Thymus (tissue), 14 donors: ENCODE measurements at places on chromosomes 6 and 20. TPM values are rescaled to one million over a fixed set of nuclear protein-coding genes. Genes with fewer than 3 reads are reported as not detected.

The TREM1 gene
- 1.9 TPM for polyA plus RNA-seq

DNA sequence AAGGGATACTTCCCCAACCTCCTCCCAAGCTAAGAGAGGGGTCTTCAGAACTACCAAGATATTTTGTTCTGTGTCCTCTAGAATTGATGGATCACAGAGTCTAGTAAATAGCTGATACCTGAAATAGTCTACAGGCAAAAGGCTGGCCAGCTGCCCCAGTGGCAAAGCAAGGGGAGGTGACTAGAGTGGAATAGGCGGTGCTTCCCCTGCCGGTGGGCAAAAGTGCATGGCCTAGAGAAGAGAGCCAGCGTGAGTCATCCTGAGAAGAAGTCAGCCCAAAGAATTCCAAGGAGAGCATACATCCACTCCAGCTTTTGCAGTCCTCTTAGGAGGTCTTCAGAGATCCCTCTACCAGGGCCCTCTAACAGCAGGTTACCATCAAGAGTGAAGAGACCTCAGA, 14.7 kb downstream of the DPPA5 start:
- no peak for DNase-seq
- H3K4me3 ChIP-seq, result no peak overlapping the region
- no peaks in the 10 kb centered on the region for H3K27me3 ChIP-seq
- no peaks in the 10 kb centered on the region for H3K36me3 ChIP-seq
- no peaks in the 10 kb centered on the region for H3K4me1 ChIP-seq

GRCh38 chr6:37565267-37566110, 65.8 kb upstream of the CCDC167 start:
- H3K27me3 ChIP-seq, result peaks cover 2% of the 10 kb centered on the region
- peak; percentile 69 for DNase-seq
- peak overlapping the region; percentile 64 for H3K27ac ChIP-seq

GRCh38 chr6:150770637-150771036, 94.9 kb upstream of the MTHFD1L start:
- no peak overlapping the region for H3K4me3 ChIP-seq
- no peak overlapping the region for H3K27ac ChIP-seq
- peaks cover 19% of the 10 kb centered on the region for H3K36me3 ChIP-seq
- no peaks in the 10 kb centered on the region for H3K27me3 ChIP-seq

The GDAP1L1 gene
- 0.09 TPM for polyA plus RNA-seq

DNA sequence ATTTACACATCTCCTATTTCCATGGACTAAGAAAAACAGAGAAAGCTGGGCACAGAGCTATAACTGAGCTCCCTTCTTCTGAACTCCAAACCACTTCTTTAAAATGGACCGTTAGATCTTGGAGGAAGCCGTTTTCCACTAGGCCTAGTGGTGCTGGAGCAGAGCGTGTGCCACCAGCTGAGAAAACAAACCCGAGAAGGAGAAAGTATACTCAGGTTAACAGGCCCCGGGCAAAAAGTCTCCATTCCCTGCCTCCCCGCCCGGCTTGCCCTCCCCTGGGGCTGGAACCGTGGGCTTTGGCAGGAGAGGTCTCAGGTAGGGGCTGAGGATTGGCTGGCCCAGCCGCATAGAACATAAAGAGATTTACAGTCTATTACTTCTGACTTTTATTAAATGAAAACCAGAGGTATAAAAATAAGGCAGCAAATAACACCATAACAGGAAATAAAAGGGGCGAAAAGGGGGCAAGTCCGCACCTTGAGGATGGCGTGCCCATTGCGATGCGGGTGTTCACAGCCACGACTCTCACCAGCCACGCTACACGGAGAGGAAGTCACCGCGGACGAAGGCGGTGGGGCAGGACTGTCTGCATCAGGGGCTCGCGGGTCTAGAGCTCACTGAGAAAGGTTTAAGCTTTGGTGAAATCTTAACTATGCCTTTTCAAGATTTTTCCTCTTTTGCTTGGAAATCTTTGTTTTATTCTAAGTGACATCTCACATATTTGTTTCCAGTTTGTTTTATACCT, 191.2 kb upstream of the GMDS start:
- DNase-seq, result no peak
- H3K27ac ChIP-seq, result no peak overlapping the region

GRCh38 chr6:154583546-154584188, 73.2 kb upstream of the CNKSR3 start:
- H3K4me3 ChIP-seq, result no peak overlapping the region
- H3K27me3 ChIP-seq, result no peaks in the 10 kb centered on the region
- no peak overlapping the region for H3K27ac ChIP-seq
- DNase-seq, result no peak

DNA sequence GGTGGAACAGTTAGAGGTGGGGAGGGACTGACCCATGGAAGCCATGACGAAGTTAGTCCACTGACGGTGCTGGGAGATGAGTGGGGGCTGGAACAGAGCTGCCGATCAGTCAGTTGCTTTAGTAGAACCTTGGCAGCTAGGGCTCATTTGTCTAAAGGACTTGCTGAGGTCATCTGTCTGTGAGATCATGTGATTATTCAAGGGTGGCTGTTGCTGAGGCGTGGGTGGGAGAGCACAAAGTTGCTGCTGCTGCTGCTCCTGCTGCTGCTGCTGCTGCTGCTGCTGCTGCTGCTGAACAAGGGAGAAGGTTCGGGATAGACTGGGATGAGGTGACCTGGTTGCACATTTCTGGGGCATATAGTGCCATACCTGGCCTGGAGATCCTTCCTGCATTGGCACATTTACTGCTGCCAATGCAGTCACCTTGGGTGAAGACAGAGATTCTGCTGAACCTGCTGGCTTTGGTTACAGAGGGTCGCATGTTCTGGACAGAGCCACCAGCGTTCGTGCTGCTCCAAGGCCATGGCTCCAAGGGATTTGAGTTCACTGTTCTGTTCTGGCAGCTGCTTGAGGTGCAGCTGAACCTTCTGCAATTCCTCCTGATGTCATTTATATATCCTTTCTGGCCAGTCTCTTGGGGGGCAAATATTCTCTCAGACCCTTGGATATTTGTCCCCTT, 840.5 kb downstream of the HACE1 start:
- no peaks in the 10 kb centered on the region for H3K36me3 ChIP-seq
- no peak for DNase-seq
- H3K27me3 ChIP-seq, result no peaks in the 10 kb centered on the region
- no peak overlapping the region for H3K4me3 ChIP-seq
- no peaks in the 10 kb centered on the region for H3K4me1 ChIP-seq

- H3K27me3 ChIP-seq, result no peaks in the 10 kb centered on the region
- no peak for DNase-seq
- no peak overlapping the region for H3K27ac ChIP-seq
Observed at GRCh38 chr20:5065879-5066383, 53.8 kb downstream of the PCNA start.

- H3K36me3 ChIP-seq, result no peaks in the 10 kb centered on the region
- DNase-seq, result no peak
- no peaks in the 10 kb centered on the region for H3K4me1 ChIP-seq
- H3K4me3 ChIP-seq, result no peak overlapping the region
- H3K27me3 ChIP-seq, result no peaks in the 10 kb centered on the region
Observed at GRCh38 chr6:122422614-122423267, 23.3 kb downstream of the HSF2 start.

- no peaks in the 10 kb centered on the region for H3K36me3 ChIP-seq
- H3K27ac ChIP-seq, result no peak overlapping the region
- no peak overlapping the region for H3K4me3 ChIP-seq
Observed at GRCh38 chr6:160974304-160974771, 17.2 kb upstream of the MAP3K4 start.

The PROKR2 gene
- not detected for polyA plus RNA-seq

GRCh38 chr6:106422534-106422933, 62.0 kb downstream of the CRYBG1 start:
- no peak overlapping the region for H3K4me3 ChIP-seq
- H3K27ac ChIP-seq, result no peak overlapping the region

GRCh38 chr6:82645536-82646230, 282.1 kb downstream of the TPBG start:
- no peaks in the 10 kb centered on the region for H3K27me3 ChIP-seq
- no peak overlapping the region for H3K4me3 ChIP-seq
- no peaks in the 10 kb centered on the region for H3K4me1 ChIP-seq
- no peak for DNase-seq
- H3K36me3 ChIP-seq, result no peaks in the 10 kb centered on the region

DNA sequence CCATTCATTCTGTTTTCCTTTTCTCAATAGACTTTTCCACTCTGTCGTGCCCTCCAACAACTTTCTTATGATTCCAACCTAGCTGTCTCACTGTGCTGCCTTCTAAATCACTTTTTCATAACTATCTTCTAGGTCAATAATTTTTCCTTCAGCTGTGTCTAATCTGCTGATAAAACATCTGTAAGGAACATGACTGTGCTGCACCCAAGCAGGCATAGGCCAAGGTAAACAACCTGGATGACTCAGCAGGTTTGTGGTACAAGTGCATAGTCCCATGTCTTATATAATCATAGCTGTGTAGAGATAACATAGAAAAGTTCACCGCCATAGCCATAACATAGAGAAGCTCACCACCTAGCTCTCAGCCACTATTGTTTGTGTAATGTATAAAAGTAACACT, 332.3 kb downstream of the PLCB1 start:
- no peak overlapping the region for H3K27ac ChIP-seq
- no peak overlapping the region for H3K4me3 ChIP-seq
- H3K4me1 ChIP-seq, result no peaks in the 10 kb centered on the region
- DNase-seq, result no peak
- H3K27me3 ChIP-seq, result no peaks in the 10 kb centered on the region

The KCNK5 gene
- 2.6 TPM for polyA plus RNA-seq

- H3K27ac ChIP-seq, result no peak overlapping the region
- H3K36me3 ChIP-seq, result no peaks in the 10 kb centered on the region
- DNase-seq, result no peak
- no peak overlapping the region for H3K4me3 ChIP-seq
- no peaks in the 10 kb centered on the region for H3K4me1 ChIP-seq
Observed at GRCh38 chr6:139853302-139853992, 479.0 kb upstream of the CITED2 start.

GRCh38 chr6:109454496-109455436, 806 bp downstream of the MICAL1 start:
- H3K4me1 ChIP-seq, result peaks cover 21% of the 10 kb centered on the region
- peak overlapping the region; percentile 88 for H3K27ac ChIP-seq
- peaks cover 16% of the 10 kb centered on the region for H3K36me3 ChIP-seq
- H3K4me3 ChIP-seq, result peak overlapping the region; percentile 91

- DNase-seq, result no peak
- H3K27me3 ChIP-seq, result no peaks in the 10 kb centered on the region
- no peak overlapping the region for H3K4me3 ChIP-seq
- H3K36me3 ChIP-seq, result peaks cover 3% of the 10 kb centered on the region
- peaks cover 90% of the 10 kb centered on the region for H3K4me1 ChIP-seq
- peak overlapping the region; percentile 96 for H3K27ac ChIP-seq
Observed at GRCh38 chr6:166417285-166417691, 34.5 kb upstream of the MPC1 start.

DNA sequence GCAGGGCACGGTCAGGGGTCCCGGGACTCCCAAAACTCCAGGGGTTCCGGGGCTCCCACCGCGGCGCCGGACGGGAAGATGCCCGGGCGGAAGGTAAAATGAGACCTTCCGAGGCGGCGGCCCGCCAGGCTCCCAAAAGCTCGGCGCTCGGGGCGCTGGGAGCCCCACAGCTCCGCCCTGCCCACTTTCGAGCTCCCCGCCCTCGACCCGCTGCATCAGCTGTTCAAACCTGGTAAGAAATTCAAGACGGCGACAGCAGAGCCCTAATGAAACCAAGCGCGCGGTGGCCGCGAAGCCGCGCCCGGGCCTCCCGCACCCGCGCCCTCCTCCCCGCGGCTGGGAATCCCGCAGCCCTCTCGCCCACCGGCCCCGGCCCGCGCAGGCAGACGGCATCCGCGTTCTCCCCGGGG, 369 bp downstream of the SLC4A11 start:
- peaks cover 21% of the 10 kb centered on the region for H3K4me1 ChIP-seq
- DNase-seq, result no peak
- peak overlapping the region; percentile 62 for H3K4me3 ChIP-seq

GRCh38 chr6:15912505-15913400, 216.1 kb upstream of the MYLIP start:
- no peaks in the 10 kb centered on the region for H3K27me3 ChIP-seq
- no peaks in the 10 kb centered on the region for H3K36me3 ChIP-seq
- H3K4me1 ChIP-seq, result no peaks in the 10 kb centered on the region
- no peak for DNase-seq
- H3K4me3 ChIP-seq, result no peak overlapping the region

DNA sequence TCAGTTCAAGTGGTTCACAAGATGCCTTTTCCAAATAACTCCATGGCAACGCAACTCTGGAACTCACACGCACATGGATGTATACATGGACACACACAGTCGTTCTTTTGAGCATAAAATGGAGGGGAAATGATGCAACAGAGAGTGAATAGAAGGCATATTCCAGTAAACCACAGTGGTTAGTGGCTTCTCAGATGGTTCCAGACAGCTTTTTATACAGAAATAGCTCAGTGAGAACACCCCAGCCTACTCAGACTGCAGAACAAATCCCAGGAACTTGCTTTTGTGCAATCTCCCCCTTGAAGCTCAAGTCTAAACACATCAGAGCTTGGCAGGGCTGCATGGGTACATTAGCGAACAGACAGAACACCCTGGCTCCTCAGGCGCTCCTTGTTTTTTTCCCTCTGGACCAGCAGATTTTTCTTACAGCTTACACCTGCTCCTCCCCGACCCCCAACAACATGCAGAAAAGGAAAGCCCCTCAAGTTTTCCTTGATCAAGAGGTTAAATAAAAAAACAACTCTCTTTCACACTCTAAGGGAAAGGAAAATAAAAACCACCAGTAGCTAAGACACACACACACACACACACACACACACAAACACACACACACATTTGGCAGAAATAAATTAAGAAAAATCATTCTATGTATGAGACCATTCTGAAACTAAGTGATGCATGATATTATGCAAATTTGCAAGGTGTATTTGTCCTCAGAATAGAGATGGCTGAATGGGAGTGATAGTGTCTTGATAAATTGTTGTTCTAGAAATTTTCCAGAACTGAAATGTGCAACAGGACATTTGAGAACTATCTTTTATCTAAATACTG, 51.2 kb upstream of the RANBP9 start:
- no peak overlapping the region for H3K27ac ChIP-seq
- H3K4me3 ChIP-seq, result no peak overlapping the region
- H3K36me3 ChIP-seq, result no peaks in the 10 kb centered on the region
- H3K4me1 ChIP-seq, result peaks cover 34% of the 10 kb centered on the region
- peak; percentile 41 for DNase-seq

The KCNG1 gene
- polyA plus RNA-seq, result 0.71 TPM

DNA sequence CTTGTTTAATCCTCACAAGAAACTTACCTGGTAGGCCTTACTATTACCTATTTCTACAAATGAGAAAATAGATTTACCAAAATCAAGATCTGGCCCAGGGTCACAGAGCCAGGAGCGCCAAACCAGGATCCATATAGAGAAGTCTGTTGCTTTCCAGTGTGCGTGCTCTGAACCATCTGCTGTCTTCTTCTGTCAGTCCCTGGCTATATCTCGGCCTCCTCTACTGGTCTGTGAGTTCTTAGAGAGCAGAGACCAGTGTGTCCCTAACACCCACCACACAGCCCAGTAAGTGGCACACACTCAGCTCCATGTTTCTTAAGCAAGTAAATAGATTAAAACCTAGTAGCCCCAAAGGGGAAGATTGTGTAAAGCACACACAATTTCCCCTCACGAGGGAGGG, 18.9 kb upstream of the ENPP5 start:
- no peak overlapping the region for H3K27ac ChIP-seq
- no peaks in the 10 kb centered on the region for H3K4me1 ChIP-seq
- H3K36me3 ChIP-seq, result no peaks in the 10 kb centered on the region
- no peak for DNase-seq
- no peak overlapping the region for H3K4me3 ChIP-seq

- no peak overlapping the region for H3K4me3 ChIP-seq
- H3K4me1 ChIP-seq, result no peaks in the 10 kb centered on the region
- no peak for DNase-seq
Observed at GRCh38 chr6:10433322-10433721, 18.4 kb upstream of the TFAP2A start.
